Transverse colon (tissue), 4 donors: ENCODE measurements at places on chromosomes 16 and 17. TPM values are rescaled to one million over a fixed set of nuclear protein-coding genes. Genes with fewer than 3 reads are reported as not detected.
A peak's percentile ranks its signal among the peaks of the same experiment; 100 is the strongest.

Gene BAIAP3
- 190 TPM for total RNA-seq

Gene GCGR
- total RNA-seq = 0.64 TPM

Gene BBS2
- total RNA-seq = 39.7 TPM

Gene CEMP1
- total RNA-seq = not detected

Gene CDRT4
- total RNA-seq = 15.1 TPM

Gene CDH8
- not detected for total RNA-seq

DNA sequence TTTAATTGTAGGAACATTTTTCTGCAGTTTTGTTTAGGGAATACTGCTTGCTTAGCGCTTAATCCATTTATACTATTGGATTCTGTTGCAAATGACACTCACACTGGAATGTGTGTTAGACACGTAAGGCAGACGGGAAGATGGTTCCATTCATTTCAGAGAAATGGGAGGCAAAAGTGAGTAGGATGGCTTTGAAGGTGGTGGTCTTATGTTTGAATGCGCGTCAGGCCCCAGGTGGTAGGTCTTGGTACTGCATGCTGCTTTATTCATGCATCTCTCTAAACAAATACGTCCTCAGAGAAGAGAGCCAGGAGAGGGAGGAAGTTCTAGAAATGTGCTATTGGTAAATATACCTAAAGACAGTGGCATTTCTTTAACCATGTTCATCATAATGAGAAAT lies 997.6 kb upstream of the RBFOX1 start:
- H3K4me1 ChIP-seq = no peaks in the 10 kb centered on the region
- DNase-seq = no peak
- H3K4me3 ChIP-seq = no peak overlapping the region
- no peaks in the 10 kb centered on the region for H3K27me3 ChIP-seq
- H3K36me3 ChIP-seq = no peaks in the 10 kb centered on the region
- H3K27ac ChIP-seq = no peak overlapping the region

DNA sequence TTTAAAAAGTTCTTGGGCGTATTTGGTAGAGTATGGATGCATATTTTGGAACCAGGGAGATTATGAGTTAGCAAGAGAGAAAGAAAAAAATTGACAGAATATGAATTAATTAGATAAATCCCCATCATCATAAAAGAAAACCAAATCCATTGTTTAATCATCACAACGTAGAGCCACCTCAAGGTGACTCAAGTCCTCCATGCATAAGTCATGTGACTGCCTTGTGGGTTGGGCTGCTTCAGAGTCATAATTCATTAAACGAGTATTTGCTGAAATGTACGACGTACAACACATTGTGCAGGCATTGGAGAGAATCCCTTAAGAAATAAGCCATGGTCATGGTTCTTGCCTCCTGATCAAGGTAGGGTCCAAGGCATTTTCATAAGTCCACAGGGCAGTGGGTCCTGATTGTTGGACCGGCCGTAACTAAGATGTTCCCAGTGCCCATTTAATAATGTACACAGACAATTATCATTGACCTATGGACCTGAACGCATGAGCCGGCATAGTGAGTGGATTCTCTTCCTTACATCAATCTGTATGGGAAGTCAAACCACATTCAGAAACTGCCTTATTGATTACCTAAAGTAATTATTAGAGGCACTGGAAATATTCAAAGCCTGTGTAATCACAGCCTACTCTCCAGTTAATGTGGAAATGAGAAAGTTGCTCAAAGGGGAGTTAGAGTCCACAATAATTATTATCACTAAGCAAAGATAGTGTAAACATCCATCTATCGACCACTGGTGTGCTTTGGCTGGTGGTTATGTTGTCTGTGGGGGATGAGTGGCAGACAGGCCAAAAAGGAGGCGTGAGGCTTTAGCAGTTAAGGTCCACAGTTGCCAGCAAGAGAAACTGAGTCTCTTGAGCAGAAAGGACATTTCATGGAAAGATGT lies 165.4 kb downstream of the PITPNC1 start:
- H3K27me3 ChIP-seq = no peaks in the 10 kb centered on the region
- H3K4me1 ChIP-seq = peaks cover 6% of the 10 kb centered on the region
- H3K36me3 ChIP-seq = no peaks in the 10 kb centered on the region
- H3K27ac ChIP-seq = no peak overlapping the region

DNA sequence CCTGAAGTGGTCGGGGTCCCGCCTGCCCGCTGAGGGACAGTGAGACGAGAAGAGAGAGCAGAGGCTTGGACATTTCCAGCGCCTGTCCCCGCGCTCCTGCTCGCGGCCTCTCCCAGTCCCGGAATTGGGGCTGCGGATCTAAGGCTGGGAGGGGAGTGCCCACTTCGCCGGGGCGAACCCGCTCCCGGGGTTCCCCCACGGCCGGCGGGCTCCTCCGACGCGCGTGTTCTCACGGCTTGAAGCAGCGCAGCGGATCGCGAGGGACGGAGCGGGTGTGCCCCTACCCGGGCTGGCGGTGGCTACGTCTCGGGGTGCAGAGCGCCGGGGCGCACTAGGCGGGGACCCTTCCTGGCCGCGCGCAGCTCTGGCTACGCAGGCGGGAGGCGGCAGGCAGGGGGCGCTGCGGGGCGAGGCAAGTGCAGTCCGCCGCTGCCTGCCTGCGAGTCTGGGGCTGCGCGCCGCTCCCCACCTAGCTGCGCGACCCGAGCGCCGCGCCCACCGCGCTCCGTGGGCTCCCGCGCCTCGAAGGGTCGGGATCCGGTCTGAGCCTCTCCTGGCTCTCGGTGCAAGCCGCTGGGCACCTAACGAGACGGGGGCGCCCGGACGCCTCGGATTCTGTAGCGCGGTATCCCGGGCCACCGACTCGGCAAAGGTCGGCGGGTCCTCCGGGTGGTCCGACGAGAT lies 1.2 kb downstream of the NGFR start:
- no peaks in the 10 kb centered on the region for H3K36me3 ChIP-seq
- no peak overlapping the region for H3K27ac ChIP-seq
- DNase-seq = peak; percentile 78
- peaks cover 32% of the 10 kb centered on the region for H3K4me1 ChIP-seq

DNA sequence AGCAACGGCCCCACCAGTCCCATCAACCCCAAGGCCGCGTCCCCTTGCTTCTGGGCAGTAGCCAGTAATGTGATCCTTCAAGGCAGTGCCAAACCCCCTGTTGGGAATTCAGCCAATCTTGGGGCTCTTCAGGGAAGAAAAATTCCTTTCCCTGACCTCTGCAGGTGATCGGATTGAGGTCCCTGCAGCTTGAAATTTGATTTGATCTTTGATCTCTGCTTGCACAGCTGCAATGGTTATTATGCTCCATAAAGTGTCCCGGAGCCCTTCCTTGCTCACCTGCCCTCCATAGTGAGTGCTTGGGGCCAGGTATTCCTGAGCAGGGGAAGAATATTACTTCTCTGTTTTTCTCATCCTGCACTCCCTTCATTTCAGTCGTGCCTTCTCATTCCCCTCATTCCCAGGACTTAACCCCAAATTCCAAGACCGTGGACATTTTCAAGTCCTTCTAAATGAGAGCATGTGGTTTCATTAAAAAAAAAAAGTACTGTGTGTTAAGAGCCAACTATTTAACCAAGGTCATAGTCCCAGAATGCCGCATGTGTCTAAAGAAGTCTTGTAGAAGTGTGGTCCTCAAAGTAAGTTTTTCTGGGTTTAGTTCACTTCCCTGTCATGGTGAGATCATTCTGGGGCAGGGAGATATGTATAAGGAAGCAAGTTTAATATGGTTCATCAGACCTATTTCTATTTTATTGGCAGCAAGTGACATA lies 56.3 kb downstream of the SOX9 start:
- no peaks in the 10 kb centered on the region for H3K36me3 ChIP-seq
- H3K27ac ChIP-seq = peak overlapping the region; percentile 69
- no peaks in the 10 kb centered on the region for H3K27me3 ChIP-seq
- H3K4me3 ChIP-seq = no peak overlapping the region
- DNase-seq = peak; percentile 38

DNA sequence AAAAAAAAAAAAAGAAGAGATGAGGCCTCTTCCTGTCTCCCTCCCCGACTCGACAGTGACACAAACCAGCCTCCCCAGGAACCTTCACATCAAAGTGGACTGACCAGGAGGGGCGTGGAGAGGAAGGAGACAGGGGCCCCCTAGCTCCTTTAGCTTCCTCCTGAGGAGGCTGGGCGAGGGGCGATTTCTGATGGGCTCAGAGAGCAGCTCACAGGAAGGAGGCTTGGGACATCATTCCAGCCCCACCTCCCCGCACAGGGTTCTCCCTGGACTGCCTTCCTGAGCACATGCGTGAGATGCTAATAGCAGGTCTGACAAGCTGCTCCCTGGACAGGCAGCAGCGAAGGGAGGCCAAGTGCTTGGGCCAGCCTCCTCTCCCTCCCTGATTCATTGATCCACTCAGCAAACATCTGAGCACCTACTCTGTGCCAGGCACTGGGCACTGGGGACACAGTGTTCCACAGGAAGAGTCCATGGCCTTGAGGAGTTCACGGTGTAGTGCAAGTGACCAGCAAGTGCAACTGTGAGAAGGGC lies 14.4 kb upstream of the DOK4 start:
- no peaks in the 10 kb centered on the region for H3K4me1 ChIP-seq
- no peak overlapping the region for H3K4me3 ChIP-seq
- no peak for DNase-seq
- no peaks in the 10 kb centered on the region for H3K36me3 ChIP-seq
- no peak overlapping the region for H3K27ac ChIP-seq
- H3K27me3 ChIP-seq = no peaks in the 10 kb centered on the region

DNA sequence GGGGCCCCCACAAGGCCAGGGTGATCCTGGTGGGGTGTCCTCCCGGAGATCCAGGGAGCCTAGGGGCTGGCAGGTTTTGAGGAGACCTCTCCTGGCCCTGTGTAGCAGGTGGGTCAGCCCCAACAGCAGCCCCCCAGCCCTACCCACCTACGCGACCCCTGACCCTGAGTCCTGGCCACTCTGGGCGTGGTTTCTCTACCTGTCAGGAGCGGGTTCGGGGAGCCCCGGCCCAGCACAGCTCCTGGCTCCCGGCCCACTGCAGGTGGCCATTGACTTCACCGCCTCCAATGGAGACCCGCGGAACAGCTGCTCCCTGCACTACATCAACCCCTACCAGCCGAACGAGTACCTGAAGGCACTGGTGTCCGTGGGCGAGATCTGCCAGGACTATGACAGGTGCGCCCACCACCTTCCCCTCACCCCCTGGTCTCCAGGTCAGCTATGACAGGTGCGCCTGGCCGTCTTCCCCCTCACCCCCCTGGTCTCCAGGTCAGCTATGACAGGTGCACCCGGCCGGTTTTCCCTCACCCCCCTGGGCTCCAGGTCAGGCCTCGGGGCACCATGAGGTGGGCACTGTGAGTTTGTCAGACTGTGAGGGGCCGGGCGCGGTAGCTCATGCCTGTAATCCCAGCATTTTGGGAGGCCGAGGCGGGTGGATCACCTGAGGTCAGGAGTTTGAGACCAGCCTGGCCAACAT lies 13.0 kb downstream of the CPNE7 start:
- no peaks in the 10 kb centered on the region for H3K36me3 ChIP-seq
- no peak overlapping the region for H3K4me3 ChIP-seq
- H3K4me1 ChIP-seq = no peaks in the 10 kb centered on the region
- no peak for DNase-seq

DNA sequence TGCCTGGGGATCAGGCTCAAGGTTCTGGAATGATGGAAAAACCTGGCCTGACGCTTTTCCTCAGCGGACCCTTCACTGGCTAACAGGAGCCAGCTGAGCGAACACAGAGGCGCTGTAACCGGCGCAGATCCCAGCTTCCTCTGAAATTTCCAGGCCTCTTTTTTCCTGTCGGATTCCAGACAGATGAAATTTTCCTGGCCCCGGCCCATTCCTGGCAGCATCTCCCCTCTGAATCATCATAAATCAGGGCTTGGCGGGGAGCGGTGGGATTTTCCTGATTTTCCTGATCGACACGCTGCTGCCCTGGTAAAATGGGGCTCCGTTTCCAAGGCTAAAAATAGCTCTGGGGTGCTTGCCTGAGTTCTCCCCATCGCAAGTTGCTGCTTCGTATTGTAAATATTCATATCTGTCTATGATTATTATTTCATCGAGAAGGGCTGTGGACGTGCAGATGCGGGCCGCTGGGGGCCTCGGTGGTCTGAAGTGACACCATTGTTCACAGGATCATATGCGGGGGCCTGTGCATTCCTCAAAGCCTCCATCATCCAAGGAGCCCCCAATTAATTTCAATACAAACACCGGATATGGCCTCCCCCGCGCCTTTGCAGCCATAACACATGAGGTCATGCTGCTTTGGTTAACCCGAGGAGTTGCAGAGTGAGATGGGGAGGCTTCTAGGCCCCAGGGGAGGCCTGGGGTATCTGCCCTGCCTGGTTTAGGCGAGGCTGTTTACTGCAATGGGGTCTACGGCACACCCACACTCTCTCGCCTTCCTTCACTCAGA lies 45.8 kb upstream of the ETV4 start:
- H3K36me3 ChIP-seq = no peaks in the 10 kb centered on the region
- no peaks in the 10 kb centered on the region for H3K4me1 ChIP-seq
- peak; percentile 39 for DNase-seq

DNA sequence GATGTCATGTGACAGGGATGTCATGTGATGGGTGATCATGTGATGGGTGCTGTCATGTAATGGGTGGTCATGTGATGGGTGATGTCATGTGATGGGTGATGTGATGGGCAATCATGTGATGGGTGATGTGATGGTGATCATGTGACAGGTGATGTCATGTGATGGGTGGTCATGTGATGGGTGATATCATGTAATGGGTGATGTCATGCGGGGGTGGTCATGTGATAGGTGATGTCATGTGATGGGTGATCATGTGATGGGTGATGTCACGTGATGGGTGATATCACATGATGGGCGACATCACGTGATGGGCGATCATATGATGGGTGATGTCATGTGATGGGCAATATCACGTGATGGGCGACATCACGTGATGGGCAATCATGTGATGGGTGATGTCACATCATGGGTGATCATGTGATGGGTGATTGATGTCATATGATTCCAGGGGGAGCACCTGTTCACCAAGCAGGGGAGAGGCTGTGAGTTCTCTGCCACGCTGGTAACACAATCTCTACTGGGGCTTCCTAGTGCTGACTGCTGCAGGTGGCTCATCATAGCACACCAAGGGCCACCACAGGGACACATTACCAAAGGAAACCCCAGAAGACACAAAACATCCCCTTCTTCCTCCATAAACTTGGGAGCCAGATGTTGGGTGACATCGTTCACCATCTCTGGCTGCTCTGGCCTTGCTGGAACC lies 16.5 kb downstream of the CD300LB start:
- peaks cover 13% of the 10 kb centered on the region for H3K27me3 ChIP-seq
- no peaks in the 10 kb centered on the region for H3K4me1 ChIP-seq
- H3K4me3 ChIP-seq = no peak overlapping the region
- no peak for DNase-seq
- no peaks in the 10 kb centered on the region for H3K36me3 ChIP-seq
- no peak overlapping the region for H3K27ac ChIP-seq

DNA sequence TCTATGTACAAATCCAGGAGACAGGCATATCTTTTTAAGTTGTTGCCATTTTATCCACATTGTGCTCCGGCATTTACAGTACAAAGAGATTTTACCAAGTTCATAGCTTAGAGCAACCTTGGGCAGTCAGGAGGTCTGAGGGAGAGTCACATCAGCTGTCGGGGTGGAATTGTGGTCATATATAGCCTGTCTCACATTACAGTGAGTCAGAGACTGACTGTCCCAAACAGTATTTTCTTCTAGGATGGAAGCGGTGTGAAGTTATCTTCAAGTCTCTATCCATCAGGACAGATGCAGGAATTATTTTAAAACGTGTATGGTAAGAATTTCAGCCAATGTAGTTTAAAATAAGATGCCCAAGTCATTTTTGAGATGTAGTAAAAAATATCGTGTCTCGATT lies 53.0 kb downstream of the GPRC5B start:
- no peak overlapping the region for H3K4me3 ChIP-seq
- no peaks in the 10 kb centered on the region for H3K4me1 ChIP-seq
- H3K27ac ChIP-seq = no peak overlapping the region

GRCh38 chr17:44197980-44198720 lies 1.5 kb downstream of the ATXN7L3 start:
- H3K27ac ChIP-seq = peak overlapping the region; percentile 100
- no peaks in the 10 kb centered on the region for H3K36me3 ChIP-seq
- peak overlapping the region; percentile 98 for H3K4me3 ChIP-seq
